ENCODE measurements at places on chromosomes 11 and 22.

DNA sequence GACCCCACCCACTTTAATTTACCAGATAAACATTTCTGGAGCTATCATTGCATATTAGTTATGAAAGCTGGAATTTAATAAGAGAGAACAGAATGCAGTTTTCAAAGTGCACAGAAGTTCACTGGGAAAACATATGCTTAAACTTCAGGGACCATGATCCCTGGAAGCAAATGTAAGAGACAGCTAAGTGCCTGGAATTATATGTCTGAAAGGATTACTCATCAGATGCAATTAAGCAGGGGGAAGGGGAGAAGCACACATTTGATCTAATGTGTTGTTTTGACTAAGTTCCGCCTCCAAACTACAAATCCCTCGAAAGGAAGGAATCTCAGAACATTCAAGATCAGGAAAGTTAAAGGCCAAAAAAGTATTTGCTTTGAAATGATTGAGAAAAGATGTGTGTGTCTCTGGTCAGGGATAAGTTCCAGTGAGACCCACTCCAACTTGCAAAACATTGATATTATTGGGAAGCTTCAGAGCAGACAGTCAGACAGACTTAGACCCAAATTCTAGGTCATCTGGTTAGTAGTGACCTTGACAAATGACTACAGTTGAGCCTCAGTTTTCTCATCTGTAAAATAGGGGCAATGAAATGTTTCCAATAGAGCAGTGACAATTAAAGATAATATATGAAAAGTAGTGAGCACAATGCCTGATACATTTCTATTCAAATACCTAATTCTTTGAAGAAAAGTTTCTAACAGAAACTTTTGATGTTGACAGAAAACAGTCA is 147.6 kb downstream of the ME3 start:
- DNase-seq: peak; percentile 43

GRCh38 chr11:67545280-67545679 is 22.0 kb upstream of the CABP2 start:
- DNase-seq: no peak

GRCh38 chr22:42258126-42258525 is 12.3 kb downstream of the TCF20 start:
- no peak for DNase-seq

- no peak for DNase-seq
Observed at GRCh38 chr11:101757741-101758140, 157.1 kb upstream of the CEP126 start.

DNA sequence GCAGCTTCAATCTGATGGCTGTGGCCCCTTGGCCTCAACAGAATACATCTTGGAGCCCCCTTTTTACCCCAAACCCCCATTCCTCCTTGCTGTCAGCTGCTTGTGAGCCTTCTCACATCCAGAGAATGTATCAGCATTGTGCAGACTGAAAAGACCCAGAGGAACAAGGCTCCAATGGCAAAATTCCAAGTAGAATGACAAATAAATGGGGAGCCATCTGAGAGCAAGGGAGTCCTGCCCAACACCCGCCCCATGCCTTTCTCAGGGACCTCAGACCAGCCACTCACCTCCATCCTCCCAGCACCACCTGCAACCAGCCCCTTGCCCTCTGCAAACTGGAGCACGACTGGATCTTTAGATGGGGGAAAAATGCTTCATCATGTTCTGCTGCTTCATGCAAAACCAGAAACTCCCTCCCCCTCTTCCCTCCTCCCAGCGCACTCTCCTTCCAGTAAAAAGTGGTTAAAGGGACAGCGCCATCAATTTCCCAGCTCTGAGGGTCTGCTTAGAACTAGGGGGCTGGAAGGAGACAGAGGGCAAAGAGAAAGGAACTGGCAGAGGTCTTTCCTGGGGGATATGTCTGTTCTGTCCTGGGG is 2.2 kb upstream of the NEFH start:
- DNase-seq: no peak

DNA sequence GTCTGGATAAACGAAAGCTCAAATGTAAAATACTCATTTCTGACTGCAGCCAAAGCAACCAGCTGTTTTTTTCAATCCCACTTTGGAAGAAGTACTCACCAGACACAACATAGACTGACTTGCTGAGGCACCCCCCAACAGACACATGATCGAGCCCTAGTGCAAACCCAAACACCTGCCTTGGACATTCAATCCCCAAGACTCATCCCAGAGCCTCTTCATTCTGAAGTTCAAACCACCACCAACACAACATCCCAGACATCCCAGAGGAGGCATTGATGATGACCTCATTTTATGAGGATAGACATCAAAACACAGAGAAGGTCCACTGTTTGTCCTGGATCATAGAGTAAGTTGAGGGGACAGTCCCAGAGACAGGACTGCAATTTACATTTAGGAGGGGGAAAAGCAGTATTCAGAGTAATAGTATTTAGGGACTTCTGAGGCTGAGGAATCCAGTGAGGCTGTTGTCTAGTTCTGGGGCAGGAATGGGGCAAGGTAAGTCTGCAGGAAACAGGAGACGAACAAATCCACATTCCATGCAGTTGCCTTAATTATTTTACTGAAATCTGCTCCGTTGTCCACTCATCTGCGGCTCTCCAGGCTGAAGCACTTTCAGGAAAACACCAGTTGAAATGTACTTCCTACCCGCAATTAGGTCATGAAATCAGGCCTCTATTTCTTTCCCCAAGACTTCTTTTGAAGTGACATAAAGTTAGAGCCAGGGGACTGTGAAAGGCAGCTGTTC is 54.8 kb downstream of the CLPB start:
- no peak for DNase-seq

DNA sequence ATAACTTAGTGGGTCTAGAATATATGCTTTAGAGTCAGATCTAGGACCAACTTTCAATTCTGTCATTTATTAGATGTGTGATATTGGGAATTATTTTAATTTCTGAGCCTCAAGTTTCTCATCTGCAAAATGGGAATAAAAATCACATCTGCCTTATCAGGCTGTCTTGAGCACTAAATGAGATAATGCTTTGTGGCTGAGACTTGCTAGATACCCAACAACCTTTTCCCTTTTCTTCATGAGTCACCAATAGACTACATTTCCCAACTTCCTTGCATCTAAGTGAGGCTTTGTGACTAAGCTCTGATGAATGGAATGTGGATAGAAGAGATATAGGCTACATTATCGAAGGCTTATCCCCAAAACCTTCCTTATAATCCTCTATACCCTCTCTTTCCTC is 220.7 kb upstream of the SESN3 start:
- peak; percentile 74 for DNase-seq

- no peak for DNase-seq
Observed at GRCh38 chr11:91248199-91248807, 976.3 kb upstream of the FAT3 start.

DNA sequence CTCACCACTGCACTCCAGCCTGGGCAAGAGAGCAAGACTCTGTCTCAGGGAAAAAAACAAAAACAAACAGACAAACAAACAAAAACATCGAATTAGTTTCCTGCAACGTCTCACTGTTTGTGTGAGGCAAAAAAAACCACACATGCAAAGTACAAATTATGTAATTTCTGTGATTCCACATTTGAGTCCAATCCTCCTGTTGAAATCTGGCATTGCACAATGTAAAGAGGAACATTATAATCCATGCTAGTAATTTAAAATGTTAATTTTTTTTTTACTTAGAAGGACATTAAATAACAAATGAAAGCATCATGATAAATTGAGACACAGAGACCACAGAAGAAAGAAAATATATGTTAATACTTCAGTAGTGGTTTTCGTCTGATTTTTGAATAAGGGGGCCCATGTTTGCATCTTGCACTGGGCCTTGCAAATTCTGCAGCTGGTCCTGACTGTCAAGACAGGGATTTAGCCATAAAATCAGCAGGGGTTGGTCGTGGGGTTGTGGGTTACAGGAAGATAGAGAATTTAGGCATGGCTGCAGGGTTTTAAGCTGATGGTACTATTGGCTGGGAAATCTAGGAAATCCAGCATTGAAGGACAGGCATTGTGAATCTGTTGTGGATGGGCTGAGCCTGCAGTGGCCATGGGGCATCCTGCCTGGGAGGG is 102.6 kb upstream of the ALDH3B2 start:
- no peak for DNase-seq

- DNase-seq: no peak
Observed at GRCh38 chr11:75964071-75964470, 149.1 kb downstream of the UVRAG start.

DNA sequence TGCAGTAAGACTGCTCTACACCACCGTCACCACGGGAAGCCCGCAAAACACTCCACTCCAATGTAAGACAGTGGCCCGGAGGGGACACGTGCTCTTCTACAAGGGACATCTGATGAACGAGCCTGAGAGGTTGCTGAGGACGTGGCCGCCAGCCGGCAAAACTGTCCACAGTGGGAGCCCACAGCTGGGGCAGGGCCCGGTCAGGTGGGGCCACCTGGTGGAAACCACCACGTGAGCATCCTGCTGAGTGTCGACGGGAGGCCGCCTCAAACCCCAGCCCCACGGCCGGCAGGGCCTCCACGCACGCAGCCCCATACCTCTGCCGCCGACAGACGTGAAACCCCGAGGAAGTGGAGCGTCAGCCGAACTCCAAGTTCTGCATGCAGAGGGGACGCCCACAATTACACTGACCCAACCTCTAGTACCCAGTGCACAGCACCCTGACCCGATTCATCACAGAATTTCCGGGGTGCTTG is 42.6 kb downstream of the BRD1 start:
- DNase-seq: no peak

- peak; percentile 33 for DNase-seq
Observed at GRCh38 chr22:44828193-44828592, 75.8 kb downstream of the ARHGAP8 start.

DNA sequence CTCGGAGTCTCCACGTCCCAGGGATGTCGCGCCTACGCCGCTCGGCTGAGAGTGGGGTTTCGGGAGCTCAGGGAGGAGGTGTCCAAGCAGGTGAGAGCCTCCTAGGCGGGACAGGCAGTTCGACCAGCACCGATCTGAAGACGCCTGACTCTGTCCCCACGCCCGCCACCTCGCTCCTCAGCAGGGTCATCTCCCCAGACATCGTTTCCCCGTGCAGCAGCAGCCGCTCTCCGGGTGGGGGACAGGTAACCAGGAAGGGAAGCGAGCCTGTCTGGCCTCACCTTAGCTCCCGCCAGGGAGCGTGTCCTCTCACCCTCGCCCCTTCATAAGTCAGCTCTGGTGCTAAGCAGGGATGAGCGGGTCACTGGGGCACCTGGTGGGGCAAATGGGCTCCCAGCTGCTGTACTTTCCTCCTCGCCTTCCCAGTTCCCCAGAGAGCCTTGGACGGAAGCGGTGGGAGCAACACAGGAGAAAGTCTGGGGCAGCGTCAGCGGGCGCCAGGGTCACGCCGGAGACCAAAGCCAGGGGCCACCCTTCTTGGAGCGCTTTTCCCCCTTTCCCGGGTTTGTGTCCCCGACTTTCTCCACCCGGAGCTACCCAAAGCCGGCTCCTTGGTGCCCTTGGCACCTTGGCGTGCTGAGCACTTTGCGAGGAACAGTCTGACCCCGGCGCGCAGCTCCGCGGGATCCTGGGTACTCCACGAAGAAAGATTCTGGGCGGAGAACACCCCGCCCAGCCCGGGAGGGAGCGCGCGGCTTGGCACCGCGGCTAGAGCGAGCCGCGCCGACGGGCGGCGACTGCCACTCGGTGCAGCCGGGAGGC is 1.6 kb downstream of the SPON1 start:
- DNase-seq: no peak

- no peak for DNase-seq
Observed at GRCh38 chr11:61292356-61292755, 2.8 kb downstream of the VWCE start.

GRCh38 chr11:70142221-70142875 is 60.7 kb upstream of the FADD start:
- DNase-seq: no peak

GRCh38 chr11:34105957-34106504 is 602 bp downstream of the NAT10 start:
- peak; percentile 31 for DNase-seq

GRCh38 chr22:30308518-30309230 is 18.1 kb downstream of the TBC1D10A start:
- DNase-seq: no peak

- no peak for DNase-seq
Observed at GRCh38 chr11:22674470-22675439, 8.3 kb downstream of the GAS2 start.

- DNase-seq: peak; percentile 67
Observed at GRCh38 chr22:43777286-43777685, 34.8 kb downstream of the EFCAB6 start.

GRCh38 chr22:39943337-39943736 is 16.9 kb upstream of the TMA7B start:
- no peak for DNase-seq

DNA sequence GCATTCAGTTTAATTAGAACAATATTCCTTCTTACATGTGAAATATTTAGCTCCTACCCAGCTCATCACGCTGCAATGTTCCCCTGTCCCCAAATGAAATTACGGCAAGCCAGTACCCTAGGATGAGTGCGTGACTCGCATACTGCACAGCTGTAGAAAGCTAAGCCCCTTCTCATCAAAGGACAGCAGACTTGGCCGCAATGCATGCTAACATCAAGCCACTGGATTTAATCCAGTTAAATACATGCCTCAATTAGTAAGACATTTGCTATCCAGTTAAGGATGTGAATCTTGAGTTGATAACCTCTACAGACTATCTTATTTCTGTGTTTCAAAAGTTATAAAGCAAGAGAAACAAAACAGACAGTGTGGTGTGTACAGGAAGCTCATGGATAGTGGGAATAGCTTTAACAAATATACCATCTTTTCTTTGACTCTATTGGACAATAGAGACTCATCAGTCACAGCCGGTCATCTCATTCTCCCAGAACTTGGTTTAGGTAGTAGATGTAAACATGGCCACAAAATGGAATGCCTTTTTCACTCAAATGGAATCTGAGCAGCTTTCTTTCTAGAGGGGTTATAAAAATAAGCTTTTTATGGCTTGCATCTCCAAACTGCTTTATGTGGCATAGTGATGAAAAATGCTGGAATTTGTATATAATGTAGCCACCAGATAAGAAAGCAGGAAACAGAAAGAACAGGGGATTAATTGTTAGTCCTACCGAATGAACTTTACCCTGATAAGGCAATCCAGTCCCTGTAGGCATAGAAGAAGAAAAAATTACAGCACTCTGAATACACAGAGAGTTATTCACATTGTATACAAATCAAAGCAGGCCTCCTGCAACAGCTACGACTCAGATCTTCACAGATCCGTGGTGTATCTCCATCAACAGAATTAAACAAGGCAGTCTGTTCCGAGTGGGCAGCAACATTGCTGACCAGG is 224.1 kb downstream of the CADM1 start:
- no peak for DNase-seq

DNA sequence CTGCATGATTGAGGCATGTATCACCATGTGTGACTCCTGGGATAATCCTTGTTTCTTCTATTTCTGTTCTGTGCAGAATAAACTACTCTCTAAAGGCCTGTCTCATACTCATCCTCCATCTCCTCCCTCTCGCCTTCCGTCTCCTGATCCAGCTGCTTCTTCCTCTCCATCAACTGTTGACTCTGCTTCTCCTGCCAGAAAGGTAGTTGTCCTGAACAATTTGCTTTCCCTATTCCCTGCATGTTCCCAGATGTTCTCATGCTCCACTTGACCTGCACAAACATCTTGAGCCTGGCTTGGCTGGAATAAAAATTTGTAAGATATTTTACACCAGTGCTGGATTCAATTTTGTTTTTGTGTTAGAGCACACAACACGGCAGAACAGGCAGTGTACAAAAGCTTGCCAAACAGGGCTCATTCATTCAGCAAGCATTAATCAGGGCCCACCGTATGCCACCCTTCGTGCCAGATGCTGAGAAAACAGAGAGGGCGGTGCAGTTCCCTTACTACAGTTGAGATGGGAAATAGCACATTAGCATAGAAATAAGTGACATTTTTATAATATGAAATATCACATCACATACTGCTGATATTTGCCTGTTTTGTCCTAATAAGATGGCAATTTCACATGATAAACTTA is 133.3 kb upstream of the PARVA start:
- DNase-seq: no peak

GRCh38 chr11:100820621-100821020 is 133.5 kb downstream of the ARHGAP42 start:
- no peak for DNase-seq

Measured in AG08395 (cell line).